ENCODE measurements at places on chromosomes 12 and 14. TPM values are rescaled to one million over a fixed set of nuclear protein-coding genes. Genes with fewer than 3 reads are reported as not detected.

DNA sequence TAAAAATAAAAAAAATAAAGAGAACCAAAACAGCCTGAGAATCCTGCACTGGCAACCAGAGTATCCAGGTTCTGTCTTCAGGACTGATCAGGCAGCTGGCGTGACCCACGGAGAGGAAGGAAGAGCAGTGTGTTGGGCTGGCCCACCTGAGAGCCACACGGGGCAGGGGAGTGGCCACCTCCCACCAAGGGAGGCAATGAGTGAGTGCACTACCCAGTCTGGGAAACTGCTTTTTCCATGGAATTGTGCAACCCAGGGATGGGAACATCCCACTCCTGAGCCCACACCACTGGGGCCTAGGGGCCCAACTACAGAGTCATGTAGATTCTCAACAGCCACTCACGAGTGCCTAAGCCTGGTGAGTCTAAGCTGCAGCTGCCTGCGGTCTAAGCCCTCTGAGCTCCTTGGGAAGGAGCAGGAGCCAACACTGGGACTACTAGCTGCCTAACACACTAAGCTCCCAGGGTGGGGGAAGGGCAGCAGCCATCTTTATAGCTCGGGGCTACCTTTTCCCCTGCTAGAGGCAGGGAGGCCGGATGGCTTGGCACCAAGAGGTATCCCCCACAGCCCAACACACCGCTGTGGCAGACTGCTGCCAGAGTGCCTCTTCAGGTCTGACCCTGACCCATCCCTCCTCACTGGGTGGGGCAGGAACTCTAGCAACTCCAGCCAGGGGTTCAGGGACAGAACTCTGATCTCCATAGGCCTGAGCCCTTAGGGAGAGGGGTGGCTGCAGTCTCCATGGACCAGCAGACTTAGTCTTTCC is 610.9 kb downstream of the RERGL start:
- H3K4me1 ChIP-seq, result no peaks in the 10 kb centered on the region
- H3K27me3 ChIP-seq, result no peaks in the 10 kb centered on the region
- H3K4me3 ChIP-seq, result no peak overlapping the region
- no peak for DNase-seq
- peaks cover 7% of the 10 kb centered on the region for H3K36me3 ChIP-seq

- H3K4me3 ChIP-seq, result no peak overlapping the region
- no peaks in the 10 kb centered on the region for H3K36me3 ChIP-seq
- peaks cover 5% of the 10 kb centered on the region for H3K4me1 ChIP-seq
- peaks cover 47% of the 10 kb centered on the region for H3K27me3 ChIP-seq
- no peak overlapping the region for H3K27ac ChIP-seq
These were observed 7.1 kb upstream of the PRPH start for GRCh38 chr12:49287876-49288275.

GRCh38 chr12:538731-539539 is 79.2 kb downstream of the B4GALNT3 start:
- DNase-seq, result no peak
- H3K27ac ChIP-seq, result peak overlapping the region; percentile 99
- H3K4me1 ChIP-seq, result peaks cover 25% of the 10 kb centered on the region
- H3K36me3 ChIP-seq, result peaks cover 15% of the 10 kb centered on the region
- peak overlapping the region; percentile 67 for H3K4me3 ChIP-seq

The IL31 gene
- not detected for total RNA-seq

Measured in type B pancreatic cell (in vitro differentiated cells).